Activated CD4-positive, CD25-positive, alpha-beta regulatory T cell treated with anti-CD3 and anti-CD28 coated beads, Interleukin-2, amount 50 U/mL, for 16 hours (primary cell): ENCODE measurements at places on chromosomes 2 and 18.

DNA sequence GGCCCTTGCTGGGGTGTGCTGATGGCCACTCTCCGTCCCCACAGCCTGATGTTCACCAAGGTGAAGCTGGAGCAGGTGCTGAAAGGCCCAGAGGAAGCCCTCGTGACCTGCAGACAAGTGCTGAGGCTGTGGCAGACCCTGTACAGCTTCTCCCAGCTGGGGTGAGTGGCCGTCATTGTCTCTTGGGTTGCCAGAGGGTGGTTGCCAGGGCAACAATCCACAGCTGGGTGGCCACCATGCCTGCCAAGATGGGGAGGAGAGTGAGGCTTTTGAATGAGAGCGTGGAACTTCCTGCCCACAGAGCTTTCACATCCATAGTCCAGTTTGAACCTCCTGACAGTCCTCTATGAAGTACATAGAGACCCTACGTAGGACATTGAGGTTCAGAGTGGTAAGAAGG lies 108.8 kb downstream of the STPG4 start:
- DNase-seq, result no peak

GRCh38 chr18:1408376-1408775 lies 503.7 kb downstream of the ADCYAP1 start:
- no peak for DNase-seq

- DNase-seq, result no peak
These were observed 60.8 kb downstream of the EMILIN2 start for GRCh38 chr18:2907550-2908135.

GRCh38 chr2:232435805-232436204 lies 20.1 kb upstream of the ALPI start:
- DNase-seq, result no peak

GRCh38 chr2:73162856-73163391 lies 39.5 kb upstream of the NOTO start:
- no peak for DNase-seq

DNA sequence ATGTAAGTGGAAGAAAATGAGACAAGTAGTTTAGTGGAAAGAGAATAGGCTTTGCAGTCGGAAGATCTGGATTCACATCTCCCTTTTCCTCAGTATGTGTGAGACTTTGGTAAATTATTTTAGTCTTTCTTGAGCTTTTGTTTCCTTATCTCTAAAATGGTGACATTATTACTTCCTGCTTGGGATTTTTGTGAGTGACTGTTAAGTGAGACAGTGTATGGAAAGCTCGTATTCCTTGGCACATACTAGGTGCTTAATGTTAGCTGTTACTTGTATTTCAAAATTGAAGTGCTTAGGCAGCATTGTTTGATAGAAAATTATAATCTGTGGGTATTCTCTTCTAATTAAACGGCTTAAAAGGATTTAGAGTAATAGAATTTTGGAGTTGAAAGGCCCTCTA lies 2.0 kb downstream of the ZNF638 start:
- DNase-seq, result no peak
